ENCODE measurements at places on chromosomes 3 and 15.

DNA sequence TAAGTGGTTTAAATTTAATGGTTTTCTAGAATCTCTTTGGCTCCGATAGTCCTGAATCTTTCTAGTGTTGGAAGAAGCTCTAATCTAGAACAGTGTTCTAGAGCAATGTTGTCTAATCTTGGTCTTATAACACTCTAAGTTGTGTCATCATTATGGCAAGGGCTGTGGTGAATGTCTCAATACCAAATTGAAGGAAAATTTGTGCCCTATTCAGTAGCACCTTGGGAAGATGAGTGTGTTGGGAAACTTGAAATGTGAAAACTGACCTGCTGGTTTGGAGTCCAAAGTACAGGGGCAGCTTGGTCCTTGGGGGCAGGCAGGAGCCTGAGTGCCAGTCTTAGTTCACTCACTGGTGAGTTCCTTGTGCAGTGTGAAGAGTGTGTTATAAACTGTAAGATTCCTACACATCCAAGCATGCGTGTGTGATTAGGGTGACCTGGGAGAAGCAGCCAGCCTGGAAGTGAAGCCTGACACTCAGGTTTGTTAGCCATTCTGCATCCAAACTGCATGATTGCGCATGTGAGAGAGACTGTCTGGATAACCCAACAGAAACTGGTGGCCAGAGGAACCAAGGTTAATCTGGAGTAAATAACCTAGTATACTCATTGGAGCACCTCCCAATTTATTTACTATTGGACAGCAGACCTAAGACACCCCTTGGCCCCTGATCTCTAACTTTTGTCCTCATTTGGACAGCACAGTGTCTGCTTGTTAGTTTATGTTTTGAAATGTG lies 14.6 kb downstream of the ZNF592 start:
- no peak for DNase-seq

- peak; percentile 17 for DNase-seq
Observed at GRCh38 chr15:74723754-74724334, 1.5 kb downstream of the CYP1A1 start.

DNA sequence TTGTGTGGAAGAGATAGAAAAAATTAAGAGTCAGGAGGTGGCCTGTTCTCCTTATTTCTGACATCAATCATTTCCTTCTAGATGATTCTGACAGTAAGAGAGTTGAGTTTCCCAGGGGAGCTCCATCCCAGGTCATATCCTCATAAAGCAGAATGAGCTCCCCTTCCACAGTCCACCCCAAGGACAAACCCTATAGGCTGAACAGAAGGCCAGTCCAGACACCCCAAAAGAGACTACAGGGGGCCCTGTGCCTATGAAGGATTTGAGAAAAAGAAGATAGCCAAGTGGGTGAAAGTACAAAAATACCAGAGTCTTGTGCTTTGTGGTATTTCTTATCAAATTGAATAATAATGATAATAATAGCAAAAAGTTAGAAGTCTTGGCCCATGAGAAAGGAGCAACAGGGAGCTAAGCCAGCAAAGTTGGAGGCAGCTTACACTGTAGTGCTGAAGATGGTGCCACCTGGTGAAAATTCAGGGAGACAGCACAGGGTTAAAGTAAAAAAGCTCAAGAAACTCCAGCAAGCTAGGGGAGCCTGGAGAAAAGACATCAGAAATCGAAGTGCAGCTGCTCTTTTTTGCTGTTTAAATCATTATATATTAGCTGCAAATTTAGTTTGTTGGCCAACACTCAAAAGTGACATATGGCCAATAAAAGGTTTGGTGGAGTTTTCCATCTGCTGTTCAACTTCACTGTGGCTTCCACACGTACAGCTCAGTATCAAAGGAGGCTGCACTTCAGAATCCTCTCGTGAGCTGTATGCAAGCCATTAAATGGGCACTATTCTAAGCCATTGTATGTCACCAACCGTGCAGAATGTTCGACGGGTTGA lies 35.8 kb upstream of the SLC24A5 start:
- no peak for DNase-seq

DNA sequence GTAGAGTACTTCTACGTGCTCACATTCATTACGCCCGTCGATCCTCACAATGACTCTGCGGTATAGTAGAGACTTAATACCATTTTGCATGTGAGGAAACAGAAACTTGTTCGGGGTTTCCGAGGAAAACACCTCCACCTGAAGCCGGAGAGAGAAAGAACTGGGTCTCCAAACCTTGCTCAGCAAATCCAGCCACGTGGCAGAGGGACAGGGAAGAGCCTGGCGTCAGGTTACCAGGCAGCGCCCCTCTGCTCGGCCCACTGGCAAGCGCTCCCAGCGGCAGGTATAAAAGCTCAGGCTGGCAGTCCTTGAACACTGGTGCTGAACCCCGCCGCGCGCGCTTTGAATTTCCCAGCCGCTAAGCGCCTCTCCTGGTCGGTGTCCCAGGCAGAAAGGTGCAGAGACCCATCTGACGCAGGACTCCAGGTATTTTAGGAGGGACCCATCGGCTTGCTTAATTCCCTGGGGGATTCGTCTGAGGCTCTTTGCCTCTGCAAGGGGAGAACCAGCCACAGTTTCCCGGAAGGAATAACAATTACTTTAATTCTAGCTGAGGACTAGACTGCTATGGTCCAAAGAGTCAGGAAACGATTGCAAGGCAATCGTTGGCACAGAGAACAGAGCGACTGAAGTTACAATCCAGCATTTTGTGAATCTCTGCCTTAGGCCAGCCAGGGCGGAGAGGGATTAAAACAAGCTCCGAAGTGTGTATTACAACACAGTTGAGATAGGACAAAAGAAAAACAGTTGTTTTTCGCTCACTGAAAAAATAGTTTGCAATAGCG lies at the start of gene C2CD4A:
Gene C2CD4A, plus strand, starts transcription at position 315 of the 785 bp plus-strand sequence. CDS start 637 bp downstream, outside the sequence.
- peak; percentile 54 for DNase-seq

DNA sequence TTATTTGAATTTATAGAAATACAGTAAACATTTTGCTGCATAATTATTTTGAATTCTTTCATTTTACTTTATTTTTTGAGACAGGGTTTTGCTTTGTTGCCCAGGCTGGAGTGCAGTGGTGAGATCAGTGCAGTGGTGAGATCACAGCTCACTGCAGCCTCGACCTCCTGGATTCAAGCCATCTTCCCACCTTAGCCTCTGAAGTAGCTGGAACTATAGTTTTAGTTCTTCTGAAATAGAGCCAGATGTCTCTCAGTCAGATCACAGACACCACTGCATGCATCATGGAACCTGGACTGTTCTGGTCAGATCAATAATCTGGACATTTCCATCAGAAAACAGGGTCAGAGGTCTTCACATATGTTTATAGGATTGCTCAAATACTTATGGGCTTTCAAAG lies 7.9 kb downstream of the RPLP1 start:
- DNase-seq, result no peak

DNA sequence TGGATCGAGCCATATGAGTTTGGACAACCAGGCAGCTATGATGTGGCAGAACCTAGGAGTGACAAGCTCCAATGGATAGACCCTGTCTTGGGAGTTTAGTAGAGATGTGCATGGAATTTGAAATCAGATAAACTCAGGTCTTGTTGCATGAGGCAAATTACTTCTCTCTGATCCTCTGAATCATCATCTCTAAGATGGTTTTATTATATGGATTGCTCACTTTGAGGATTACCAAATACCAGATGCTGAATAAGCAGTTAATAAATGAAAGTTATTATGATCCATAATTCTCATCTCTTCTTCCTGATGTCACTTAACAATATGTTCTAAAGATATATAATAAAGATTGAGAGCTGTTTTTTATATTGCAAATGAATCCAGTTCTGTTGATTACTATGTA lies 622.2 kb downstream of the NTRK3 start:
- no peak for DNase-seq

GRCh38 chr3:66449411-66449974 lies 51.3 kb downstream of the LRIG1 start:
- DNase-seq, result no peak

- peak; percentile 62 for DNase-seq
Observed at GRCh38 chr3:33074217-33075067, 22.5 kb downstream of the GLB1 start.

- no peak for DNase-seq
Observed at GRCh38 chr3:105836533-105836932, 32.3 kb downstream of the CBLB start.

DNA sequence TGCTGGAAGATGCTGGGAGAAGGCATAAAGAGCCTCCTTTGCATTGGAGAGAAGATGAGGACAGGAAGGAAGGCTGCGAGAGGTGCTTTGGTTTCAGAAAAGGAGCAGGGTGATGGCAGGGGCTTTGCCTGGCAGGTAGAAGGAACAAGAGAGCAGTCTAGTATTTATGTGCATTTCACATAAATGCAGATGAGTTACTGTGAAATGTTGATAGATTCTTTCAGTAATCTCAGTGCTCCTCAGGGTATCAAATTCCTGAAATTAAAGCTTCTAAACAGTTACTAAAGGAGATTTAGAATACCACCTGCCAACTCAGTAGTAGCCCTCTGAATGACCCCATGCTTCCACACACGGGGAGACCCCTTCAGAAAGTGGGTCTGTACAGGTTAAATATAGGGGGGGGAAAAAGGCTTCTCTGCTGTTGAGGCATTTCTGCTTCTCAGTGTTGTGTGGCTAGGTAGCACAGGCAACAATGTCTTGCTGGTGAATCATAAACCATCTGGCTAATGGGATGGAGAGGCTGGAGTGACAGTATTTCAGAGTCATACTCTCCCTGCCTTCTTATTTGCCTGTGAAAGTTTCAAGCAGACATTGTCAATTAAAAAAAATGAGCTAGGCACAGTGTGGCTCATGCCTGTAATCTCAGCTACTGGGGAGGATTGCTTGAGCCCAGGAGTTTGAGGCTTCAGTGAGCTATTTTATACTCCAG lies 14.3 kb upstream of the FBXL22 start:
- DNase-seq, result no peak

DNA sequence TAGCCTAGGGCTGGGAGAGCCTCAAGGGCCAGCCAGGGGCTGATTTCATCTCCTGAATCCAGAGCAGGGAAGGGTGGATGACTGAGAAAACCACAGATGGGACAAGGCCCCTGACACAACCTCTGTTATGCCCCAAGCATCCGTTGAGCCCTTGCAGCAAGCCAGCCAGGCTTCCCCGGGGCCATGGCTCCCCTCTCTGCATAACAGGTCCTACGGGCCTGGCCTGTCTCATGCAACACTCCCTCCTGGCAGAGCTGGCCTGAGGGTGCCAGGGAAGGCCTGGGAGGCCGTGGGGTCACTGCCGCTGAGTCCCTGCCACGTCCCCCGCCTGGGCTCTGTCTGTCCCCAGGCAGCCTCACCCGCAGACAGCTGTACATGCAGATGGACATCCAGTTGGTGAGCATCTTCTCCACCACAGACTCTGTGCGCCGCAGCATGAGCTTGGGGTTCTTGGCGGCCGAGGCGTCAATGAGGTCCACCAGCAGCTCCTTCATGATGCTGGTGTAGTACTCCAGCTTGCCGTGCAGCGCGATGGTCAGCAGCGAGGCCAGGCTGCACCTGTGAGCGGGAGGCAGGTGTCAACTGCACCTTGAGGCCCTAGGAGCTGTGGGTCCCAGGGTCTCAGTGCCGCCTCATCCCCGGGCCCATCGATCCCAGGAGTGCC lies 22.1 kb downstream of the H1-8 start:
- DNase-seq, result no peak

DNA sequence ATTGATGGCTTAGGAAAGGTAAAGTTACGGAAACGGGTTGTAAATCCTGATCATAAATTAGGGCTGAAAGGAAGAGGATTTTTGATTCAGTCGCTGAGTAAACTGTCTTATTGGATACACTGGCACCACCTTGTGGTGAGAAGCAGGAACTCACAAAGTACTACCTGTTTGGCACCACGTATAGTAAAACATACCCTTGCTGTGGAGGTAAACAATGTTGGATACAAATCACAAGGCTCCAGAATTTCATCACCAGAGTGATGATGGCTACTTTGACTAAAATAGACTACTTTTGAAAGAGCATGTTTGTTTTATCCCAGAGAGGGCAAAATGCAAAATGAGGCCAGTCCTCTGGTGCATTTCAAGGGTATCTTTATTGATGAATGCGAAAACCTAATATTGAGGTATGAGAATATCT lies 216.9 kb downstream of the IGSF11 start:
- no peak for DNase-seq

DNA sequence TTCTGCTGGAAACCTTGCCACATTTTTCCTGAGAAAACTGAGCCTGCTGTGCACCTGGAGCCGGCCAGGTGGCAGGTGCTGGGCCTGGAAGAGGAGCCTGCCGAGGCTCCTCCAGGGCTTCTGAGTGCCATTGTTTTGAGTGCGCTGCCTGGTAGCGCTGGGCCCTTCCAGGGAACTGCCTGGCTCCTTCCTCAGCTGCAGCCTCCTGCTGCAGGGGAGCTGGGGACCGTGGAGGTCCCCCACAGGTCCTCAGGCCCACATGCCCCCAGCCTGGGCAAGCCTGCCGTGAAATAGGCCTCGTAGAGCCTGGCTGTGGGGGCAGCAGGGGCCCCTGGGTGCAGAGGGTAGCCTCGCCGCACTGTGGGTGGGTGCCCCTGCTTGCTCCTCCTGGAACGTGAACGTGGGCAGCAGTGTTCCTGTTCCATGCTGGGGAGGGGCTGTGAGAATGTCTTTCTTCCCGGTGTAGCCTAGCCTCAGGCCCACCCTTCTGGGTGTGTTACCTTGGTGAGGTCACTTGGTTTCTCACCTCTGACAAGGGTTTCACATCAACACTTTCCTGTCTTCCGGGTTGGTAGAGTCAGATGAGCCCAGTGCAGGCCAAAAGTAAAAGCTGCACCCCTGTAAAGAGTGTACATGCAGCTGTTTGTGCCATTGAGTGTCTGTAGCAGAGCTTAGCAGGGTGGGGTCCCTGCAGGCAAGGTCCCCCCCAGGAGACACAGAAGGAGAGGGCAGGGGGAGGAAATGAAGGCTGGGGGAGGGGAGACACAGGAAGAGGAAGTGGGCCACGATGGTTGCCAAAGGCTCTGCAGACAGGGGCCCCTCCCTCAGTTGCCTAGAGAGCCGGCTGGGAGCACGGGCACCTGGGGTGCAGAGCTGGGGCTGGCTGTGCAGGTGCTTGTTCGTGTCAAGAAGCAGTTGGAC lies 34.5 kb downstream of the KLF13 start:
- DNase-seq, result peak; percentile 95

DNA sequence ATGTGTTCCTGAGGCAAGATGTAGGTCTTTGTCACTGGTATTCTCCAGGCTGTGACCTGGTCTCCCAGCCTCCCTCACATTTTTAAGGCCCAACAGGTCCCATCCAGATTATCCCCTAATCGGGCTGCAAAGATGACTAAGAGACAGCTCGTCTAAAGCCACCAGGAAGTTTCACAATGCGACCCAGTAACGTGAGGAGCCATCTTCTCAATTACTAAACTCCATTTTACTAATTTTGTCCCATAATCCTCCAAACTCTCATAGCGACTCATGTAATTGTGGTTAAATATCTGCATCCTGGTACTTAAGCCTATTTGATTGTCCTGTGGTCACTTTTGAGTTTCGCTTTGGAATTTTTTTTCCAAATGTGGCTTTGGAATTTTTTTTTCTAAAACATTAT lies 8.7 kb upstream of the PLA2G4F start:
- DNase-seq, result no peak

GRCh38 chr3:152458376-152459117 lies 189.8 kb downstream of the MBNL1 start:
- DNase-seq, result no peak

- DNase-seq, result peak; percentile 46
Observed at GRCh38 chr15:50315814-50316630, 39.0 kb downstream of the GABPB1 start.

Data from CD4-positive, alpha-beta memory T cell (primary cell).